ENCODE measurements at places on chromosomes 12 and 14.

- no peak for DNase-seq
These were observed 68.0 kb downstream of the PKP2 start for GRCh38 chr12:32828552-32828951.

- DNase-seq, result no peak
These were observed 126.7 kb upstream of the BTG1 start for GRCh38 chr12:92272061-92272964.

DNA sequence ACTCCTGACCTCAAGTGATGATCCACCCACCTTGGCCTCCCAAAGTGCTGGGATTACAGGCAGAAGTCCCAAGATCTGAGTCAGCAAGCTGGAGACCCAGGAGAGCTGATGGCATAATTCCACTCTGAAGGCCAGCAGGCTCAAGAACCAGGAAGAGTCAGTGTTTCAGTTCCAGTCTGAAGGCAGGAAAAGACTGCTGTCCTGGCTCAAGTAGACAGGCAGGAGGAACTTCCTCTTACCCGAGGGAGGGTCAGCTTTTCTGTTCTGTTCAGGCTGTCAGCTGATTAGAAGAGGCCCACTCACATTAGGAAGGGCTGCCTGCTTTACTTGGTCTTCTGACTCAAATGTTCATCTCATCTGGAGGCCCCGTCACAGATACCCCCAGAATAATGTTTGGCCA is 206.0 kb upstream of the MYL2 start:
- DNase-seq, result no peak

DNA sequence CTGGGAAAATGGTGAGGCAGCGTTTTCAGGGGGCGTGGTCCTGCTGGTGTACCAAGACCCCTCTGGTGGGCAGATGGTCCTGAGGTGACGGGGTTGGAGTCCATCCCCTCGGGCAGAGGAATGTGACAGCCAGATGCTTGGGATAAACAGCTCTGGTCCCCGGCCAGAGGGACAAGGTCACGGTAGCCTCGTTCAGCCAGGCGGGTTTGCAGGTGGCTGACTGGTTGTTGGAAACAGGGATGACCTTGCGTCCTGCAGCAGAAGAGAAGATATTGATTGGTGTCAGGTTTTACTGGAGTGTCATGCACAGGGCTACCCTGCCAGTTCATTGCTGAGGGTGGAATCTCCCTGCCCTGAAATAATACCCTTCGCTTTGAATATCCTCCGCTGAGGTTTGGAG is 43.3 kb downstream of the SLC24A4 start:
- DNase-seq, result no peak

DNA sequence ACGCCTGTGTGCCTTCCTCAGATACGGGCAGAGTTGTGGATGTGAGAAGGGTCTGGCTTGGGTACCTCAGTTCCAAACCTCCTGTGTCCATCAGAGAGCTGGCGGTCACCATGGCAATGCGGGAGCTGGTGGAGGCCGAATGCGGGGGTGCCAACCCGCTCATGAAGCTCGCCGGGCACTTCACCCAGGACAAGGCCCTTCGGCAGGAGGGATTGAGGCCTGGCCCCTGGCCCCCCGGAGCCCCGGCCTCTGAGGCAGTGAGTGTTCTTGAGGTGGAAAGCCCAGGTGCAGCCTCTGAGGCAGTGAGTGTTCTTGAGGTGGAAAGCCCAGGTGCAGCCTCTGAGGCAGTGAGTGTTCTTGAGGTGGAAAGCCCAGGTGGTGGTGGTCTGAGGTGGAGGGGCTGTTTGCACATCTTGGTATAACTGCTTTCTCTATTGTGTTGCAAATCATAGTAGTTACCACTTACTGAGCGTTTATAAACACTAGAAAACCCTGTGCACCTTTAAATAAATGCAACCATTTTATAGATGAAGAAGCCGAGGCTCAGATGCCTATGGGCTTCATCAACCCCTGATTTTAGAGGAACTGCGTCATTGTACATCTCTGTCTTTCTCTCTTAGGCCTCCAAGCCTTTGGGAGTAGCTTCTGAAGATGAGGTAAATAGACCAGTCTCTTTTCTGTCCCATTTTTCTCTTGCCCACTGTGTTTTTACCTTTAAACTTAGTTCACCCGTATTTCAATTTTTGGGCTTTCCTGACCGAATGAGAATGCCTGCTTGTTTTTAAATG is 976 bp downstream of the PEX5 start:
- DNase-seq, result no peak

GRCh38 chr12:47867495-47867941 is 37.3 kb downstream of the VDR start:
- DNase-seq, result peak; percentile 61

DNA sequence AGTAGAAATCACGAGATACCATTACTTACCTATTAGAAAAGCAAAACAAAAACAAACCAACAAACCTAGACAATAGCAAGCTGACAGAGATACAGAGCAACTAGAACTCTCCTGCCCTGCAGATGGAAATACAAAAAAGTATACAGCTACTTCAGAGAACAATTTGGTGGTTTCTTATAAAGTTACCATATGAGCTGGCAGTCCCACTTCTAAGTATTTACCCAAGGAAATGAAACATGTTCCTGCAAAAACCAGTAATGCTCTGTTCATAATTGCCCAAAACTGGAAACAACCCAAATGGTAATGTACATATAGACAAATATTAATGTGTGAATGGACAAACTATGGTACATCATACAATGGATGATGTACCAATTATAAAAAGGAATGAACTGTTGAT is 31.7 kb downstream of the FUT8 start:
- no peak for DNase-seq

DNA sequence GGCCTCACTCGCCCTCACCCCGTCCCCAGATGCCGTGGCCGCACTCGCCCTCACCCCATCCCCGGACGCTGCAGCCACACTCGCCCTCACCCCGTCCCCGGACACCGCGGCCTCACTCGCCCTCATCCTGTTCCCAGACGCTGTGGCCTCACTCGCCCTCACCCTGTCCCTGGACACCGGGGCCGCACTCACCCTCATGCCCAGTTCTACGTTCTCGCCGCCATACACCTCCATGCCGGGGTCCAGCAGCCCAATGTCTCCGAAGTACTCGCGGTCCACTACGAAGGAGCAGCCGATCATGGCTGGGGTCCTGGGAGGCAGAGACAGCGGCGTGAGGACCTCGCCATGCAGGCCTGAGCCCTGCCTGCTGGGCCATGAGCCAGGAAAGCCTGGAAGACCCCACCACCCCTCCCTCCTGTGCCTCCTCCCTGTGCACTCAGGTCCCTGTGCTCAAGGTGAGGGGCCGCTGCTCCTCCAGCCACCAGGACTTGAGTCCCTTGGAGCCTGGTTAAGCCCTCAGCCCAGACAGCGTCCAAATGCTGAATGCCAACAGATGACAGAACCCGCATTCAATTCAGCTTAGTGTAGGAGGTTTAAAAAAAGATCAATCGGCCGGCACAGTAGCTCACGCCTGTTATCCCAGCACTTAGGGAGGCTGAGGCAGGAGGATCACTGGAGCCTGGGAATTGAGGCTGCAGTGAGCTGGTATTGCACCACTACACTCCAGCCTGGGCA is 81.5 kb downstream of the GALNT9 start:
- no peak for DNase-seq

Data from GM04503 (cell line).